Stimulated activated CD4-positive, alpha-beta T cell treated with anti-CD3 and anti-CD28 coated beads, TNF-alpha, amount 100 ng/mL, for 48 hours (primary cell): ENCODE measurements at places on chromosomes 11 and 22.

DNA sequence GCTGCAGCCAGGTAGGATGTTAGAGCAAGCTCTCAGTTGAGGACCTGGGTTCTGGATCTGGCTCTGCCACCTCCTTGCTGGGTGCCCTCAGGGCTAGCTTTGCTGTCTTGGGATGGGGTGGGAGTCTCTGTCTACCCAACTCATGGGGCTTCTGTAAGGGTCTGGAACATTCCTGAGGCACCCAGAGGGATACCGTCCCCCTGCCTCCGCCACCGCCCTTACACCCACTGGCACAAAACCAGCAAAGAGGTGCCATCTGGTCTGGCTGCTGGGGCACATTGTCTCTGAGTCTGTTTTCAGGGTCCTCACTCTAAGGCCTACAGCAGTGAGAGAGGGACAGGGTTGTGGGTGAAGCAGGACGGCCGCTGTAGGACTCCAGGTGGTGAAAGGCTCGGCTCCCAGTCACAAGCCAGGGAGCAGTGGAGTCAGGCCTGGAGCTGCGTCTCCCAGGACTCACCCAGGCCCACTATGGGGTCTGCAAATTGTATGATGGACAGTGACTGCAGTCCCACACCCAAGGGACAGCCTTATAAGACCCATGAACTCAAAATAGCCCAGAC is 84.9 kb downstream of the MORC2 start:
- DNase-seq: no peak

DNA sequence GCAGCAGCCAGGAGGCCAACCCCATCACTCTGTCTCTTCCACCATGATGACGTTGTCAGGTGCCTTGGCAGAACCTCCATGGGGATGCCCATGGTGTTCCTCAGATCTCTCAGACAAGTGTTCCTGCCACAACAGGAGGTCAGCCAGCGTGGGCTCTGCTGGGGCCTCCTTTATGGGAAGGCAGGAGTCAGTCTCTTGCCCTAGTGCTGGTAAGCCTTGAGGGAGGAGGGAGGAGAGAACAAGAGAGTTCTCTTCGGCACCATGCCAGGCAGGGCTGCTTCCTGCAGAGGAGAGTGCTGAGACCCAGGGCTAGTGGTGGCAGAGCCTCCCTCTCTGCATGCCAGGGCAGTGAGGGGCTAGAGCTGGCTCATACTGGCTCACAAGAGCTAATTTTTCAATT is 32.5 kb downstream of the GNAZ start:
- no peak for DNase-seq

GRCh38 chr22:35697142-35697541 is 20.5 kb upstream of the APOL5 start:
- DNase-seq: no peak

- no peak for DNase-seq
Measured at GRCh38 chr11:120365512-120365911, 29.3 kb downstream of the ARHGEF12 start.

DNA sequence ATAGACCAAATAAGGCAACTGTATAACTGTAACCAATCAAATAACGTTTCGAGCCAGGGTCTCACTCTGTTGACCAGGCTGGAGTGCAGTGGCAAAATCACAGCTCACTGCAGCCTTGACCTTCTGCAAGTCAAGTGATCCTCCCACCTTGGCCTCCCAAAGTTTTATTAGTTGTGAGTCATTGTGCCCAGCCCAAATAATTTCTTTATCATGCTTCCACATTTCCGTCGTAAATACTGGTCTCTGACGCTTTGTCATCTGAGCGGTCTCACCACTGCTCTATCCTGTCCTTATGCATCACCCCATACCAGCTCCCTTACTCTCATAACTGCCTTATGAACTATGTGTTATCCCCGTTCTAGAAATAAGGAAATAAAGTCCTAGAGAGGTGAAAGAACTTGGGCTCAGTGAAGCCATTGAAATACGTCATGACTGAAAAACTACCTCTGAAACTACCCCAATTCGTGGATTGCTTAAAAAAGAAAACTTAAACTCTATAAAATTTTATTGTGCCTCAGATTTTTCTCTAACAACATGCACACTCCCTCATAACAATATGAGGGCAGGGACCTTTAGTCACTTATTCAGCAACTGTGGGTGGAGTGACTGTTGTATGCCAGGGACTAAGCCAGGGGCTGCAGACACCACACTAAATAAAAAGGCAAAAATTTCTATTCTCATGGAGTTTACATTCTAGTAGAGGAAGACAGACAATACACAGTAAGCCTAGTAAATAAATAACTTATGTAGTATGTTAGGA is 15.8 kb upstream of the RTN4RL2 start:
- no peak for DNase-seq

DNA sequence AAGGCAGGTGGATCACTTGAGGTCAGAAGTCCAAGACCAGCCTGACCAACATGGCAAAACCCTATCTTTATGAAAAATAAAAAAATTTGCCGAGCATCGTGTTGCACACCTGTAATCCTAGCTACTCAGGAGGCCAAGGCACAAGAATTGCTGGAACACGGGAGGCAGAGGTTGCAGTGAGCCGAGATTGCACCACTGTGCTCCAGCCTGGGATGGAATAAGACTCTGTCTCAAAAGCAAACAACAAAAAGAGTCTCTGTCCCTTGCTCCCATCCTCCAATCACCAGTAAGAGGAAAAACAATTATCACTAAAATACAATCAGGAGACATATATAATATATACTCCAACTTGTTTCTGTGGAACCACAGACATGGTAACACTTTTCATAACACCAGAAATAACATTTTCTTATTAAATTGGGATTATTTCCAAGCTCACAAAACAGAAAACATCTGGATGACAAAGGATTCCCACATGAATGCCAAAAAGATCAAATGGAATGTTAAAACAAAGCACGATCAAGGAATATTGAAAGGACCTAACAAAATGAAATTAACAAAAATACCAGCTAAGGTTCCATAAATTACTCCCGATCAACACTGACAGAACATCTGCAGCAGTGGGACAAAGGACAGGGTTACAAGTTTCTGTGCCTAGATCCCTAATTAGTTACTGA is 15.2 kb downstream of the FCHSD2 start:
- no peak for DNase-seq
